Adrenal gland (tissue), 19 donors: ENCODE measurements at places on chromosomes 16 and 17. TPM values are rescaled to one million over a fixed set of nuclear protein-coding genes. Genes with fewer than 3 reads are reported as not detected.
A peak's percentile ranks its signal among the peaks of the same experiment; 100 is the strongest.

GRCh38 chr17:48393283-48393682, 36.7 kb downstream of the SKAP1 start:
- DNase-seq: no peak
- no peak overlapping the region for H3K4me3 ChIP-seq
- H3K27ac ChIP-seq: no peak overlapping the region
- no peaks in the 10 kb centered on the region for H3K27me3 ChIP-seq
- no peaks in the 10 kb centered on the region for H3K4me1 ChIP-seq

- no peaks in the 10 kb centered on the region for H3K36me3 ChIP-seq
- no peaks in the 10 kb centered on the region for H3K27me3 ChIP-seq
- peak; percentile 82 for DNase-seq
These were observed at the start of gene GLIS2 for GRCh38 chr16:4315186-4316107. TSS of gene GLIS2 (plus strand) at chr16:4316067. CDS start at chr16:4332281, 16,214 bp downstream.

GRCh38 chr16:19704321-19705145, 13.5 kb downstream of the KNOP1 start:
- H3K27ac ChIP-seq: peak overlapping the region; percentile 41
- no peaks in the 10 kb centered on the region for H3K27me3 ChIP-seq
- no peaks in the 10 kb centered on the region for H3K36me3 ChIP-seq

DNA sequence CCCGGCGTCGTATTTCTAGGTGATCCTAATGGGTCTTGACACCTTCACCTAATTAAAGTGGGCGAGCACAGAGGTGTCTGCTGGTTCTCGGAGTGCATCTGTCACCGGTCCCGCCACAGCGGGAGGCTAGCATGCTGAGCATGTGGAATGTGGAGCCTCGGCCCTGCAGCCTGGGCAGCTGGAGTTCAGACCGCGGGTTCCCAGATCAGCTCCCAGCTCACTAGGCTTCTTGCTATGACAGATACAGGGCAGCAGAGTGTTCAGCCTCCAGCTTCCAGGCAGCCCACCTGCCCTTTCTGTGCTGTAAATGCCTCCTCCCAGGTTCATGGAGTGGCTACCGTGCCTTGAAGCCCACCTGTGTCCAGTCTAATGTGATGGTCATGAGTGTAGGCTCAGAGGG, 166.7 kb downstream of the CPPED1 start:
- H3K4me3 ChIP-seq: no peak overlapping the region
- no peak for DNase-seq
- H3K27me3 ChIP-seq: no peaks in the 10 kb centered on the region
- H3K27ac ChIP-seq: no peak overlapping the region

DNA sequence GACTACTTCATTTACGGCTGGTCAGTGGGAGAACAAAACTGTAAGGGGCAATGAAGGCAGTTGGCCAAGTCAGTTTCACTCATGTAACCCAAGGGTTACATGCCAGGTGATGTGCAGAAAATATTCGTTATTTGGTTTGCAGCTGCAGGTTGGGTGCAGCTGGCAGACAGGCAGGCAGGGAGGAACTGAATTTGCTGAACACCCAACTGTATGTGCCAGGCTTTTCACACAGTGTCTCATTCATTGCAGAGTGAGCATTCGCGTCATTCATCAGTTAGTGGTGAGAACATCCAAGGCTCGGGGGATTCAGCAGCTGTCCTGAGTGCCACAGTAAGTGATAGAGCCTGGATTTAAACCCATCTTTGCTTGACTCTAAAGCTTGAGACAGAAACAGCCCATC, 59.7 kb downstream of the ABCC6 start:
- DNase-seq: no peak
- H3K27me3 ChIP-seq: no peaks in the 10 kb centered on the region
- no peaks in the 10 kb centered on the region for H3K4me1 ChIP-seq
- H3K27ac ChIP-seq: no peak overlapping the region
- no peak overlapping the region for H3K4me3 ChIP-seq
- no peaks in the 10 kb centered on the region for H3K36me3 ChIP-seq

- H3K36me3 ChIP-seq: no peaks in the 10 kb centered on the region
- no peak for DNase-seq
- peak overlapping the region; percentile 50 for H3K4me3 ChIP-seq
- peaks cover 12% of the 10 kb centered on the region for H3K4me1 ChIP-seq
- H3K27me3 ChIP-seq: no peaks in the 10 kb centered on the region
These were observed 641 bp downstream of the COG8 start for GRCh38 chr16:69338557-69339288.

DNA sequence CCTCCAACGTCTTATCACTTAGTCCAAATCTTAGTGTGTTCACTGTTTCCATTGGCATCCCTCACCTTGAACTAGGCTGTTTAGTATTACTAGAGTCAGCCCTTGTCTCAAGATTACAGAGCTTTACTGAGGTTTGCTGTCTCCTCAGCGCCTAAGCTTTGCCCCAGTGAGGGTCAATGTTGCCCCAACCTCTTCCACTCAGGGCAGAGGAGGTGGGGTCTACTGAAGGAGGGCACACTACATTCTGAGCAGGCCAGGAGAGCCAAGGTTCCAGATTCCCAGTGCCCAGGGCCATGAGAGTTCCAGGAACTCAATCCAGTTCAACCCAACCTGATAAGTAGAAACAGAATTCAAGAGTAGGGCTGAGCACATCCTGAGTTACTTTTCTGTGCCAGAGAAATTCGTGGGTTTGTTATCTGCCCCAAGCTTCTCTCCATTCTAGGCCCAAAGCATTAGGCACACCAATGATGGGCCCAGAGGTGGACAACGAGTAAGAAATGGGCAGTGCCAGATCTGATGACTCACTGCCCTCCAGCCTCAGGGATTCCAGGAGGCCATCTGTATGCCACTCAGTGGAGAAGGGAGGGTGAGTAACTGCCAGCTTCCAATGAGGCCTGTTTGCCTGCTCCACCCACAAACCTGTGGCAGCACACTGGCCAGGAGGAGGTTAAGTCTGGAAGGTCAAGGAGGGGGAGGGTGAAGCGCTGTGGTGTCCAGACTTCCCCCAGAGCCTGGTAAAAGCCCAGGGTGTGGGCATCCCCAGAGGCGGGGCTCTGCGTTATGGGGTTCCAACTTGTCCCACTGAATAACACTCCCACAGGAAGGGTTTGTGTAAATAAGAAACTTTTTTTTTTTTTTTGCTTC, 8.2 kb downstream of the TUBG2 start:
- H3K27me3 ChIP-seq: no peaks in the 10 kb centered on the region
- no peak overlapping the region for H3K4me3 ChIP-seq
- peak overlapping the region; percentile 86 for H3K27ac ChIP-seq
- peak; percentile 95 for DNase-seq
- peaks cover 15% of the 10 kb centered on the region for H3K4me1 ChIP-seq

DNA sequence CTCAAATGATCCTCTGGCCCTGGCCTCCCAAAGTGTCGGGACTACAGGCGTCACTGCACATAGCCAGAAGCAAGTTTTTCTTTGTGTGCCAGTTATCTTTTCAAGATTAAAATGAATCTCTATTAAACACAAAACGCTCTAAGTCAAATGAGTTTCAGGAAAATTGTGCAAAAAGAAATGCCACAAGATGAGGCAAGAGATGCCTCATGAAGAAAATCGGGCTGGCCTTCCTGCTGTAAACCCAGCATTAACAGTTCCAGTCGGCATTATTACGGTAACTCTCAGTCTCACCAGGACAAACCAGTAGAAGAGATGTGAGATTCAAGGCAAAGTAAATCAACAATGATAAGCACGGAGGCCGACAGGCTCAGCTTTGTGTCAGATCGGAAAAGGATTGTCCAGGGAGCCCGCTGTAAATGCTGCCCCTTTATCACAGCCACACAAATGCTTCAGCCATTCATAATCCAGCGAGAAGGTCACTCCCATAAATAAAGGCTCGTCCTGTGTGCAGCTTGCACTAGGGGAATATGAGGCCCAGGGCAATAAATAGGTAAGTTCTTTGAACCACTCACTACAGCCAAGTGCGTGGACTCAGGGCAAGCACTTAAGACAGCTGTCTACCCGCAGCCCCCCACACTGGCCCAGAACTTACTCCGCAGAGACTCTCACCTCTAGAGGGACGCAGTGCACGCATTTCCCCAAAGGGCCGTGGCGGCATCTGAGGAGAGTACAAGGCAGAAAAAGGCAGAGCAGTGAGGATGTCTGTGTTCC, 27.2 kb downstream of the NPLOC4 start:
- H3K27ac ChIP-seq: peak overlapping the region; percentile 17
- H3K4me3 ChIP-seq: no peak overlapping the region
- peak; percentile 48 for DNase-seq
- H3K36me3 ChIP-seq: peaks cover 77% of the 10 kb centered on the region

- no peaks in the 10 kb centered on the region for H3K4me1 ChIP-seq
- no peak overlapping the region for H3K4me3 ChIP-seq
- H3K27me3 ChIP-seq: no peaks in the 10 kb centered on the region
- no peaks in the 10 kb centered on the region for H3K36me3 ChIP-seq
- DNase-seq: no peak
These were observed 42.9 kb upstream of the IL21R start for GRCh38 chr16:27359051-27359450.

GRCh38 chr17:73192206-73192893, 505 bp upstream of the COG1 start:
- H3K4me3 ChIP-seq: no peak overlapping the region
- DNase-seq: peak; percentile 54
- peaks cover 9% of the 10 kb centered on the region for H3K36me3 ChIP-seq
- no peaks in the 10 kb centered on the region for H3K27me3 ChIP-seq
- H3K4me1 ChIP-seq: peaks cover 12% of the 10 kb centered on the region

GRCh38 chr17:4162321-4162720, 19.3 kb downstream of the CYB5D2 start:
- H3K4me3 ChIP-seq: no peak overlapping the region
- no peak for DNase-seq
- no peaks in the 10 kb centered on the region for H3K36me3 ChIP-seq
- H3K4me1 ChIP-seq: peaks cover 31% of the 10 kb centered on the region
- peak overlapping the region; percentile 82 for H3K27ac ChIP-seq
- no peaks in the 10 kb centered on the region for H3K27me3 ChIP-seq

The BICDL2 gene
- not detected for total RNA-seq

The KCNJ16 gene
- total RNA-seq: 0.42 TPM

The CMTR2 gene
- total RNA-seq: 22.8 TPM

The TANGO6 gene
- 9.5 TPM for total RNA-seq

The CCDC154 gene
- 0.46 TPM for total RNA-seq
